ENCODE measurements at places on chromosomes 6 and 20.

- no peak for DNase-seq
These were observed 177.8 kb downstream of the EDN1 start for GRCh38 chr6:12467706-12468670.

GRCh38 chr20:37846573-37846972 lies 56.4 kb upstream of the VSTM2L start:
- peak; percentile 79 for DNase-seq

- DNase-seq, result peak; percentile 16
These were observed 18.1 kb downstream of the CST9 start for GRCh38 chr20:23587631-23588030.

DNA sequence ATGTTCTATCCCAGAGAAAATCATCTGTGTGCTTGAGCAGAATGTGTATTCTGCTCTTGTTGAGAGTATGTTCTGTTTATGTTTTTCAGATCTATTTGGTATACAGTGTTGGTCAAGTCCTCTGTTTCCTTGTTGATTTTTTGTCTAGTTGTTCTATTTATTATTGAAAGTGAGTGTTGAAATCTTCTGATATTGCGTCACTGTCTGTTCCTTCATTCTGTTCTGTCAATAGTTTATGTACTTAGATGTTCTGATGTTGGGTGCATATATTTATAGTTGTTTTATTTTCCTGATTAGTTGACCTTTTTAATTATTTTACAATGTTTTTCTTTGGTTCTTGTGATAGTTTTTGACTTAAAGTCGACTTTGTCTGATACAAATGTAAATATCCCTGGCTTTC lies 458.7 kb upstream of the HSF2 start:
- DNase-seq, result no peak

- DNase-seq, result no peak
These were observed 5.2 kb downstream of the C20orf204 start for GRCh38 chr20:64041040-64041780.

DNA sequence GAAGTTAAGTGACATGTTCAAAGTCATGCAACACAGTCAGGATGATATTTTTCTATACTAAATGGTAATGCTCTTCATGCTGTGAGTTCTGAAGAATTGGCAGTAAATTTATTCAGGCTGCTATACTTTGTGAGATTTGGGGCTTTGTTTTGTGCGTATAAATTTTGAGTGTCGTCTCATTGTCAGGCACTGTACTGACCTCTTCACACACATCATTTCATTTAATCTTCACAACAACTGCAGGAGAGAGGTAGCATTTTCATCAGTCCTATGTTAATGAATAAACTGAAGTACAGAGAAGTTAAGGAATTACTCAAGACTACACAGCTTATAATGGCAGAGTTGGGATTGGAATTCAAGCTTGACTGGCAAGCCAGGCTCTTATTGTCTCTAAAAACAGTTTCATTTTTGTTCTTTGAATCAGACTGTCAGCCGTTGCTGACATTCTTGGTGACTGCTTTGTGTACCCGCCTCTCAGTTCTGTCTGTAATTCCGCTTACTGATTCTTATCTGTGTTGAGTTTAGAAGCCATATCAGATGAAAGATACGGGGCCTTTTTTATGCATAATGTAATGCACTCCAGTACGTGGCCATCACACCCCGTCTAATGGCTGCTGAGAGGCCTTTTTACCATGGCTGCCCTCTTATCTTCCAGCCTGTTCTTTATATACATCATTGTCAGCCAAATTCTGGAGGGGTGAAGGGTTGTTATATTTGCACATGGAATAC lies 274.9 kb downstream of the UTRN start:
- peak; percentile 60 for DNase-seq

DNA sequence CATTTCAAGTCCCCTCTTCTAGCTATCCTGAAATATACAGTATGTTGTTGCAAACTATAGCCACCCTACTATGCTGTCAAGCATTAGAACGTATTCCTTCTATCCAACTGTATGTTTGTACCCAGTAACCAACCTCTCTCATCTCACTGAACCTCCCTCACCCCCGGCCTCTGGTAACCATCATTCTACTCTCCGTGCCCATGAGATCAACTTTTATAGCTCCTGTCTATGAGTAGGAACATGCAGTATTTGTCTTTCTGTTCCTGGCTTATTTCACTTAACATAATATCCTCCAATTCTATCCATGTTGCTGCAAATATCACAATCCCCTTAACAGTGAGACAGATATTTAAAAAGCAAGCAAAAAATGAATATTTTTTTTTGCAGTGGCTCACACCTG lies 196.9 kb downstream of the PAX1 start:
- no peak for DNase-seq

DNA sequence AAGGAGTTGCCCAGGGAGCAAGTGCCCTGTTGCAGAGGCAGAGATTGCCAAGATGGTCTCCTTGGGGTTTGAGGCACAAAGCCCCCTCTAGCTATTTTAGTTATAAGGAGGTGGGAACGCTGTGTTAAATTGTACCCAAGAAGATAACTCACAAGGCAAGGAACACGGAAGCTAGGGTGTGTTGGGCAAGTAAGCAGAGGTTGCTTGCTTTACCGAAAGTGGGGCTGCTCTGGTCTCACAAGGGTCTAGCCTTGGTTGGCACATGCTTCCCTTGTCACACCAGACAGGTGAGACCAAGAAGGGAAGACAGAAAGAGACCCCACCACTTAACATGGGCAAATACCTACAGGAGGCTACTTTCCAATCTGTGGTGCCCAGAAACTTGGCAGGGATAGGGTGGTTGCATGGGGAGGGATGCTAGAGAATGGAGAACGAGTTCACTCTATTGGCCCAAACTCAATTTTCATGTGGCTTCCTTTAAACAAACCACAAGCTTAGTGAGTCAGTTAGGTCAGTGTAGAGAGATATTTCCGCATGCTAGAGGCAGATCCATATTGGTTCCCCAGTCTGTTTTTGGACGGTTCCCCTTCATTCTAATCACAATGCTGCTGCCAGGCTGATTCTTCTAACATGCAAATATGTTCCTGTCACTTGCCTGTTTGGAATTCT lies 42.4 kb downstream of the PLAGL1 start:
- DNase-seq, result no peak

DNA sequence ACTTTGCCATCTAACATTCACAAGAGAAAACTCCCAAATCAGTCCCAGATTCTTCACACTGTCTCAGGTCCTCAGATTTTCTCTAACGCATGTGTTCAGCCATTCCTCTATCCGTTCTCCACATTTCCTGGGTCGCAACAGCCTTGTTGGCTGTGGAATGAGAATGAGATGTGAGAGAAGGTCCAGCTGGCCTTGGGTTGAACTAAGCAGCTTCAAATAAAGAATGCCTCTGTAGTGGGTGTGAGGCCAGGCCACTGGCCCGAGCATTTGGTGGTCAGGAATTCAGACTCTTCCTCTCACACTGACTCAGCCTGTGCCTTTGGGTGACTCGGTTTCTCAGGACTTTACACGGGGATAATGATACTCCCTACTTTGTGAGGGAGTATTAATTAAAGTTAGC lies 73.8 kb upstream of the CCN6 start:
- no peak for DNase-seq

- peak; percentile 69 for DNase-seq
These were observed 537 bp downstream of the TCP1 start for GRCh38 chr6:159788753-159789376.

GRCh38 chr6:152129691-152130151 lies 322.2 kb downstream of the ESR1 start:
- peak; percentile 81 for DNase-seq

- DNase-seq, result peak; percentile 45
These were observed 505.5 kb downstream of the PRIM2 start for GRCh38 chr6:57822896-57823358.

DNA sequence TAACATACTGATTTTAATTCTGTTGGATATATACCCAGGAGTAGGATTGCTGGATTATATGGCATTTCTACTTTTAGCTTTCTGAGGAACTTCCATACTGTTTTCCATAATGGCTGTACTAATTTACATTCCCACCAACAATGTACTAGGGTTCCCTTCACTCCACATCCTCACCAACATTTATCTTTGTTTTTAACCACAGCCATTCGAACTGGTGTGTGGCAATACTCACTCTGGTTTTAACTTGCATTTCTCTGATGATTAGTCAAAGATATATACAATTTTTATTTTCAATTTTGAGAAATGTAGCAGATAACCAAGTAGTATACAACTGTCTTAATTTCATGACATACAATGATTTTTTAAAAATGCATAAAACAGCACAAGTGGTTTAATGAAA lies 30.3 kb upstream of the ADGRG6 start:
- no peak for DNase-seq

GRCh38 chr6:152277826-152278329 lies 359.3 kb downstream of the SYNE1 start:
- DNase-seq, result no peak

DNA sequence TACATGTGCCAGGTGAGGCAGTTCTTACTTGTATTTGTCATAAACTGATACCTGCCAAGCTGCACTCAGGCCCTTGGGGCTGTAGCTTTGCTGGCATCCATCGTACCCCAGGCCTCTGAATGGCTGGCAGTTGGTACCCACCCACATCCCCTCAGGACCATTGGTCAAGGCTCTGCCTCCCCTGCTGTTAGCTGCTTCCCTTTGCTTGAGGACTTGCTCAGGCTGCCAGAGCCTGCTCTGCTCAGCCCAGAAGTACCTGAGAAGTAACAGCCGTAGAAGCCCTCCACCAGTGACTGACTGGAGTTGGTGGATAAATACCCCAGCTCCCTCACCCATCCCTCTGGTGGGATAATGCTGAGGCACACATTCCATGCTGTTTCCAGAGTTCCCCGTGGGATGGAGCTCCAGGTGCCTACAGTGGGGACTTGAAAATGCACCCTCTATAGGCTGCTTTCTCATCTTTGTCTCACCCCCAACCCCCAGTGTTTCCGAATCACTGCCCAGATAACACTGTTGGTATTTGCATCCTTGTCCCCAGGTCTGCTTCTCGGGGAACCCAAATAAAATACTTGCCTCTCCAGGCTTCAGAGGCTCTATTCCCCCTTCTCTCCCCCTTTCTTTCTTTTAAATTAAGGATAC lies 7.3 kb downstream of the EBF4 start:
- peak; percentile 33 for DNase-seq

DNA sequence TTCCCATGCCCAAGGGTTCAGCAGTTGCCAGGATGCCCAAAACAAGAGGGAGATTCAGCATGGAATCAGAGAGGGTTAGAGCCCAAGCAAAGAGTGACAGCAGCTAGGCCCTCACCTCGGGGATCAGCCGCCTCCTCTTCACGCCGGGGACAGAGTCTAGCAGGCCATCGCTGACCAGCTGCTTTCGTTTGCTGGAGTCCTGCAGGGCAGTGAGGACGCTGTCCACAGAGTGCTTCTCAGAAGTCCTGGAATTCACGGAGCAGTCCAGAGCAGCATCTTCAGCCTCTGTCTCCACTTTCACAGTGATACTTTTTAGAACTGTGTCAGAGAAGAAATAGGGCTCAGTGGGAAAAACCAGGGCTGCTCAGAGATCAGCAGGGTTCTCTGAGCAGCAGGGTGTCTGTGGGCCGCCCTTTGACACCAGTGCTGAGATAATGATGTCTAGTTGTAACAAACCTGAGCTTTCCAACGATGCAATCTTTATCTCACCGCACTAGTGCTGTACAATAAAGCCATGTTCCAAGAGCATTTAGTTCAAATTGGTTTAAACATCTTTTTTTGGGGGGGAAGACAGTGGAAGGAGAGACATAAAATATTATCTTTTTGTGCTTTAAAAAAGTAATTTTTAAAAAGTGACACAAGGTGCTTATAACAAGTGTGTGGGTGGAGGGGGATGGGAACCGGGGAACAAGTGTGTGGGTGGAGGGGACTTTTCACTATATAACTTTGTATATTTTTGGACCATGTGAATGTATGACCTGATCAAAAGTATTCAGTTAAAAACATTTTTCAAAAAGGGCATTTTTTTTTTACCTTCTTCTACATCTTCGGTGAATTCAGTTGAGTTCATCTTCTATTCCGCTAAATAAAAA lies 16.6 kb downstream of the BEND3 start:
- DNase-seq, result no peak

DNA sequence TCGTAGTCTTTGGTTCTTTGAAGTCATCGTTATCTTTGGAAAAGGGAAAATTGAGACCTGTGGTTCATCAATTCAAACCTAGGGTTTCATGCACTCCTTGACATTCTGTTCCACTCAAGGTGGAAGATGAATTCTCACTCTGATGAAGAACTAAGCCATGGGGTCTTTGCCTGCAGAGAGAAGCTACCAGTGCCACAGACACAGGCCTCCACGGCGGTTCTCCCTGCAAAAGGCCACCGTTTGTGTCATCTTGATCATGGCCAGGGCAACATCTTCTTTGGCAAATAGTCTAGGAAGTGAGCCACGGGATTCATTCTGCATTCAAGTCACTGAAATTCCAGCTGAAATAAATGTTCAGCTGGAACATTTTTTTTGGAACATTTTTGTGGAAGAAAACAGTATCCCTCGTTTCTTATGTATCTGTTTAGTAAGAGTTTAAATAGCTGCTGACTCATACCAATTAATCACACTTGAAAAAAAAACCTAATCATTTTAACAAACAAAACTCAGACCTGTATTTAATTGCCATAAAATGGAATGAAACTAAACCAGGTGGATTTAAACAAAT lies 206.0 kb upstream of the FOXQ1 start:
- peak; percentile 21 for DNase-seq

DNA sequence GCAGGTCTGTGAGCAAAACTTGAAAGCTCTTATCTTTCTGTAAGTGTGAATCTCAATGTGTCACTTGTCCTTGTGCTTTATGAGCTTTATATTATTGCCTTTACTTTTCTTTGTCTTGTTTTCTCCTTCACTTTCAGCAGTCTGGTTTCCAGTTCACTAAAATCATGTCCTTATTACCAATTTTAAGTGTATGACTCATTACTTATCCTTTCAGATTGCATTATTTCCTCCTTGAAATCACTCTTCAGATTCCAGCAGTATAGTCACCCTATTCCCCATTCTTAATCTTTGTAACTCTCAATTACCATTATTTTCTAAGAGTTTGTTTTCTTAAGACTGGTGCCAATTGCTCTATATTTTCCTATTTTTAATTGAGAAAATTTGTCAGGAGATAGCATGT lies 117.4 kb upstream of the GRIK2 start:
- DNase-seq, result no peak

DNA sequence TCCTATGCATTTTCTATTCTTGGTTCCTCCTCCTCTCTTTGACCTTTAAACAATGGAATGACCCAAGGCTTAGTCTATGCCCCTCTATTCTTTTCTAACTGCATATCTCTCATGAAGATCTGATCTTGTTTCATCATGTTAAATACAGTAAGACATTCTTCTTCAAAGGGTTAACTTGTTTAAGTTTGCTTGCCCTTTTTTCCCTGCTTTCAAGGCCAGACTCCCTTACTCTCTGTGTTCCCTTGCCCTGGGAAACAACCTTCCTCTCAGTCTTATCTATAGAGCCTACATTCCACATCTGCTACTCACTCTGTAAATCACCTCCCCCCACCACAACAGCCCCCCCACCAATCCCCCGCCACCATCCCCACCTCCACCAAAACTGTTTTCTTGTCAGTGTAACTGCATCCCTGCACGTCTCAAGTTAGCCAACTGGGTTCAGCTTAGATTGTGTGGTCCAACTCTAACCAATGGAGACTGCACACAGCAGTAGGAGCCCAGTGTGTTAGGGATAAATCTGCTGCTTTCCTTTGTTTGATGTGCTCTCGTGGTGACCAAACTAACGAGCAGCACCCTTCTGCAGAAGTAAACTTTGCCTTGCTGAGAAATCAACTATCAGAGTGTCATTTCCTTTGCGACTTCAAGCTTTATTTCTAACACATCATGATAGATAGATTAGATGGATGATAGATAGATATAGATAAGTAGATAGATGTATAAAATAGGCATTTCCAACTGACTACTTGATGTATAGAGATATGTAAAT lies 12.6 kb downstream of the SPTLC3 start:
- peak; percentile 93 for DNase-seq
